Posterior cingulate gyrus (tissue), 11 donors: ENCODE measurements at places on chromosomes 2 and 18.
A peak's percentile ranks its signal among the peaks of the same experiment; 100 is the strongest.

DNA sequence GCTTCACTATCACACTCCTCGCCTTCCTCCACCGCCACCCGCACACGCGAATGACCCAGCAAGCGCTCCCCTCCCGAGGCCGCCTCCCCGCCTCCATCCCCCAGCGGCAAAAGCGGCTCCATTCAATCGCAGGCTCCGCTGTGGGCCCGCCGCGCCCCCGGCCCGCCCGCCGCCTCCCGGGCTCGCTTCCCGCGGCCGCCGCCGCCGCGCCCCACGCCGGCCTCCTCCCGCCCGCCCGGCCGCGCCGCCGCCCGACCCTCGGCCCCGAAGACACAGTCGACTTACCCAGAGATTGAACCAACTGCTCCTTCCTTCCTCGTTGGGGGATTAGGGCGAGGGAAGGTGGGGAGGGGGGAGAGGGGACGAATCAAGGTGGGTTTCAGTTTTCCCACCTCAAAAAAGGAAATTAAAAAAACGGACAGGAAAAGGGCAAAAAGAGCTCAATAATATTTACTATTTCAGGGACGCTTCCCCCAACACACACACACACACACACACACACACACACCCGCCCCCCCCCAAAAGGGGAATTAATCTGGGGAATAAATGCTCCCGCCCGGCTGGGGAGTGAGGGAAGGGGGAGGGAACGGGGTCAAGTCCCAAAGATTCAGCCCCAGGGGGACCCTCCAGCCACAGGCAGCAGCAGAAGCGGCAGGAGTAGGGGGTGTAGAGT is 743 bp downstream of the XPO1 start:
- peak; percentile 76 for DNase-seq

GRCh38 chr2:28279371-28279770 is 113.3 kb upstream of the FOSL2 start:
- DNase-seq, result no peak

- no peak for DNase-seq
Measured at GRCh38 chr2:140895378-140895777, 1235.4 kb downstream of the LRP1B start.

GRCh38 chr2:69993048-69993565 is 31.7 kb upstream of the ASPRV1 start:
- no peak for DNase-seq

DNA sequence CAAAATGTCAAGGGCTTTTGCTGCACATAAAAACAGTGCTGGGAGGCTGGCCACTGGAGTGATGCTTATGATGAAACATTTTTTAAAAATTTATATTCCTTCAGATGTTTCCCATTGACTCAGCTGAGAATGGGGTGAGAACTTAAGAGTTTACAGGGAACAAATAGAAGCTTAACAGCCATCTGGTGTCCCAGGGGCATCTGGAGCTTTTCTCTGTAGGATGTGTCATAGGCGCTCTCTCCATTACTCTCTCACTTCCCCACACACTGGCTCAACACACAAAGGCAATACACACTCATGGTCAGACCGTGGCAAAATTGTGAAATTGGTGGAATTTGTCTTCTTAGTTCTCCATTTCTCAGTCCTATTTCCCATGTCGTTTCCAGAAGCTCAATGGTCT is 783.1 kb upstream of the LRRTM1 start:
- DNase-seq, result no peak

DNA sequence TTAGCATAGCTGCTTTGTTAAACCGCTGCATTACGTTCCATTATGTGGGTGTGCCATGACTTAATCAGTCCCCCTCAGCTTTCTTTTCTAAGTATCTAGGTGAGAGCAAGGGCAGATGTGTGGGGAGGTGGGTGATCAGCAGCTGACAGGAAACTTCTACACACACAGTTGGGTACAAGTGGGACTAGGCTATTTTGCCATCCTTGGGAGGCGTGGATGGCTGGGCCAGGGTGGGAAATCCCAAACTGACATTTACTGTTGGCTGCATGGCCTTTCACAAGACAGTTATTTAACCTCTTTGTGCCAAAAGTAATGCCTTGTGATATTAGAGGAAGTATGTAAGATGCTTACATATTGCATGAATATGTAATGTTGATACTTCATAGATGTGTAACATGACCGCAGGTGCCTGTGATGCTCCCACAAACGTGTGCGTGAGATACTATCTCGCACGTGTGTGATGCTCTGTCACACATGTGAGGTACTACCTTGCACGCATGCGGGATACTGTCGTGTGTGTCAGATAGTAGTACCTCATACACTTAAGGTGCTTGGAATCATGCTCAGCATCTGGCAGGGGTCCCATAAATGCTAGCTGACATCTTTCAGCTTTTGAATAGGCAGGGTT is 314.5 kb downstream of the PRKCE start:
- DNase-seq, result no peak

DNA sequence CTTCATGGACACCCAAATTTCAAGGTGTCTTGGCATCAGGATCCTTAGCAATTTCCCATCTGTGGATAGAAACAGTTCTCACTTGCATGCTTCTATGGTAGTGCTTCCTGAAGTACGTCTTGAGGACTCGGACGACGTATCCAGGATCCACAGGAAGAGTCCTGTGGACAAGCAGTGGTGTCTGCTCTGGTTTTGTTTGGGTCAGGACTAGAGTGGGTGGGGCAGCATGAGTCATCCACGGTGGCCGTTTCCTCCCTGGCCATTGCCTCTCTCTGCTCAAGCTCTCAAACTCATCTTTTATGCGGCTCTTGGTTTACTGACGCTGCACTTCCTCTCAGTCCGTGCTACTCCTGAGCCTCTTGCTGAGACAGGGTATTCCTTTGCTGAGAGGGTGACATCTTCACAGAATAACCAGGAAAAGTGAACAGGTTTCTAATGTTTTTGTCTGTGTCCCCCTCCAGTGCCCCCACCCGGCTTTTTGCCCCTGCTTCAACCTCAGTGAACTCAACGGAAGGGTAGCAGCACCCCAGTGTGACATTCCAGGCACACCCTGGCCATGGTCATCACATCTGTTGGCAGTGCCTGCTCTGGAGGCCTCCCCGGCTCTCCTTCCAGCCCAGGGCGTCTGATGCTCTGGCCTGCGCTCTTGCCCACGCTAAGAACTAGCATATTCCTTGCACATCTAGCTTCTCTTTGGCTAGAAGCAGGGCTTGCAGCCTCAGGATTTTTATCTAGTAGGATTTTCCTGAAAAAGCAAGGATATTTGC is 62.2 kb downstream of the ARMC9 start:
- DNase-seq, result no peak

DNA sequence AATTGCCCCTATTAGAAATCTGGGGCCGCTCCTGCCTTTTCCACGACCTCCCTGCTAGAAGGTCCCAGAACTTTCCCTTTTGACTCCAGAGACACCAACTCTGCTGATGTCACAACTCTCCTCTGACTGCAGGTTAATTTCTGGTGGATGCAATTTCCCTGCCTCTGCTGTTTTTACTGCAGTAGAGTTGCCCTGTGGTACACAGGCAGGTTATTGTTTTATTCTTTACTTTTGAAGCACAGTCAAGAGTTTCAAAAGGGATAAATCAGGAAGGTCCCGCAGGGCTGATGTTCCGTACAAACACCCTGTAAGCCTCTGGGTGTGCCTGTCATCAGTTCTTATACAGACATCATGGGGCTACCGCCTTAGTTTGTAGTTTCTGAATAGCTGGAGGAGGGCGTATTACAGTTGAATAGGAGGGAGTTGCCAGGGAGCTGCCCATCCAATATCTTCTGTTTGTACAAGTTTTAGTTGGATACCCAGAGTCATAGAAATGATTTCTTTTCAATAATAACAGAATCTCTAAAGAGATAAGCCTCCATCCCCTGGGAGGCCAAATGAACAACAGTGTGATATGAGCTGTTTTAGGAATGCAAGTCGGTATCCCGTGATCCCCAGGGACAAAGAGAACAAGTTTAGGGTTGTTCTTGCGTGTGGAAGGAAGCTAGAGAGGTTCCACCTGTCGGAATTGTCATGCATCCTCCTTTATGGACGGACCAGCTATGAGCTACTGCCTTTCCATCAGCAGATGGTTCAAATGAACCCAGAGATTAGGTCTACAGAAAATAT is 108.4 kb upstream of the COPS8 start:
- DNase-seq, result no peak

DNA sequence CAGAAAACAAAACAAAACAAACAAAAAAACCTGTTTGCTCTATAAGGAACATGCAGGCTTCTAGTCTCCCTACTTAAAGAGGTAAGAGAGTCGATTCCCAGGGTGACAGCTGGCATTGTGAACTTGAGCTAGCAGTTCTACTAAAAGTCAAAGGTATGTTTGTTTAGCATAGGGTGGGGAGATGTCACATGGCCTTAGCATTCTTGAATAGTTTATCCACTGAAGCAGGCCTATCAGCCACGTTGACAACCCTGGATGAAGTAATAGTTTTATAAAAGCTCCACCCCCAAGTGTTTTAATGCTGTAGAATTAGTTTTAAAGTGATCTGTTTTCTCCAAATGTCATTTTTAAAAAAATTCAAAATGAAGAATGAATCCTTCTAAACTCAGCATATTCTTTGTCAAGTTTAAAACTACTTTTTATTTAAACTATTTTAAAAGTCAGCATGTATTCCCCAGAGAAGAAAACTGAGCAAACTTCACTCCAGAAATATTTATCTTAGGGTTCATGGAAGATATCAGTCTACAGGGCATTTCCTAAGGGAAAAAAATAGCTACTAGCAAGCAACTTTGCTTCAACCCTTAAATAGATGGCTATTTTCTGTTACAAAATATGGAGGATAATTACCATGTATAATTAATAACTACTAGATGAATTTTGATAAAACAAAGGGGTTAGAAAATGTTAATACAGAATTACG is 1.7 kb downstream of the MYOM1 start:
- DNase-seq, result no peak

GRCh38 chr2:6893876-6894482 is 16.4 kb downstream of the RSAD2 start:
- DNase-seq, result no peak

GRCh38 chr2:105144152-105144940 is 97.2 kb upstream of the GPR45 start:
- no peak for DNase-seq

DNA sequence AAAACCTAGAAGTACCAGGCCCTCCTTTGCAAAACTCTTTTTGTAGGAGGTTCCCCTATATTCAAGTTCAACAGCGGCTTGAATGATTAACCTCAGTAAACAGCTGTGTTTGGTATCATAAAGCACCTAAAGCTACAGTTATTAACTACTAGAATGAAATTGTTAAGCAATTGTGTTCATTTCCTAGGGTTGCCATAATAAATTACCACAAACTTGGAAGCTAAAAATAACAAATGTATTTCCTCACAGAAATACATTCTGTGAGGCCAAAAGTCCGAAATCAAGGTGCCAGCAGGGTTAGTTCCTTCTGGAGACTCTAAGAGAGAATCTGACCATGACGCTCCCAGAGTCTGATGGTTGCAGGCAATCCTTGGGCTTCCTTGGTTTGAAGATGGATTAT is 202.1 kb upstream of the ACVR2A start:
- no peak for DNase-seq
